ENCODE measurements at places on chromosomes 7 and 10. TPM values are rescaled to one million over a fixed set of nuclear protein-coding genes. Genes with fewer than 3 reads are reported as not detected.
A peak's percentile ranks its signal among the peaks of the same experiment; 100 is the strongest.

DNA sequence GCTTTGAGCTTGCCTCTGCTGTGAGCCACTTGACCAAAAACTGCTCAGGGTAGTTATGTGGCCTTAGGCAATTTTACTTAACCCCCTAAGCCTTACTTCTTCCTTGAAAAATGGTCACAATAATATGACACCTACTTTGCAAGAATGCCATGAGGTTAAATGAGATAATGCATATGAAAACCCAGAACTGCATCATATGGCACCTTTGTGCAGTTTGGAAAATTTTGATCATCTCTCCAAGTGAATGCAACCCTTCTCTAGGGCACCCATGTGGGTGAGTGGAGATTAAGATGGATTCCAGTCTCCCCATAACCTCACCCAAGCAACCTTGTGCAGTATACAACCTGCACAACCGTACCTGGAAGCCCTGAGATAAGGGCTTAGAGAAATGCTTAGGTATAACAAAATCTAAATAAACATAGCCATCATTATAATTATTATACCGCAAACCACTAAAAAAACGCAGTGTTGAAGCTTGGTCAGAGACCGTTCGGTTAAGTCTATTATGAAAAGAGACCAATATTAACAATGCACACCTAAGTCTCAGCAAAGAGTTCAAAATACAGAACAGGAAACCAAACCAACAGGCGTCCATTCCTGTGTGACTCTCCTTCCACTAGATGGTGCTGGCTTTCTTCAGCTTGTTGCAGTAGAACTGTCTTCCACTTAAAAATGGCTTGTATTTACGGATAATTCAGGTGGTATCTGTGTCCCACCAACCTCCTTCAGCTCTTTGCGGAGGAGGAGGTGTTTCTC, 21.0 kb upstream of the ASB15 start:
- peak; percentile 30 for DNase-seq

- DNase-seq: no peak
These were observed 32.8 kb downstream of the PTEN start for GRCh38 chr10:87896216-87896615.

- no peak for DNase-seq
These were observed 174.6 kb downstream of the CCDC71L start for GRCh38 chr7:106486331-106486730.

GRCh38 chr7:117395743-117396142, 31.6 kb downstream of the ASZ1 start:
- DNase-seq: peak; percentile 8

DNA sequence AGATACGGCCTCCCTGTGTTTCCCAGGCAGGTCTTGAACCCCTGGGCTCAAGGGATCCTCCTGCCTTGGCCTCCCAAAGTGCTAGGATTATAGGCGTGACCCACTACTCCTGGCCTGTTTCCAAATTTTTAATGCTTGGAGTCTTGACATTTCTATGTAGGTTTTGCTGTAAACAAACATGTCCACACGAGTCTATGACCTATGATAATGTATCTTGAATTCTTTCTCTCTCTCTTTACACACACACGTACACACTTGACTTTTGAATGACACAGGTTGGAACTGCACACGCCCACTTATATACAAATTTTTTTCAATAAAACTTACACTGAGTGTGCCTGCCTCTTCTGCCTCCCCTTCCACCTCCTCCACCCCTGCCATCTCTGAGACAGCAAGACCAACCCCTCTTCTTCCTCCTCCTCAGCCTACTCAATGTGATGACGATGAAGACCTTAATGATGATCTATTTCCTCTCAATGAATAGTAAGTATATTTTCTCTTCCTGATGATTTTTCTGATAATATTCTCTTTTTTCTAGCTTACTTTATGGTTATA, 44.1 kb upstream of the LAMB1 start:
- no peak for DNase-seq

DNA sequence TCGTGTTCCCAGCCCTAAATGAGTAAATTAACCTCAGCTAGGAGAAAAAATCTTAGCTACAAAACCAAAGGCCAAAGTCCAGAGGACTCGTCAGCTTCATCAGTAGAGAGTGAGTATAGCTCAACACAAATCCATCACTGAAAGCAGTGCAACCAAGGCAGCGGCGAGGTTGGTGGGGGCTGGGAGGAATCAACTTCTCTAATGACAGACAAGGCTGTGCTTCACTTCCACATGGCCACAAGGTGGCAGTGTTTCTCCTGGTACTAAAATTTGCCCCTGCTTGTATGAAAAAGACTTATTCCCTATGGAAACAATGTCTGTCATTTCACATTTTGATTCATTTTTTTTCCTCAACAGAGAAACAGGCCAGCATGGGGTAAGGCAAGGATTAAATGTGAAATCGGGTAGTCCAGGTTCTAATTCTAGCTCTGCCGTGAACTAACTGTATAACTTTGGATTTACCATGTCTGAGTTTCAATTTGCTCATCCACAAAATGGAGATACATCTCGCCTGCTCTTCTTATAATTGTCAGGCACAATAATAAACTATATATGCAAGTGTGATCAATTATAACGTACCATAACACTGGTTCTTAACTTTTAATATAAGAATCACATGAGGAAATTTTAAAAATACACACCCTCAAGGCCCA, 39.3 kb downstream of the FAS start:
- DNase-seq: peak; percentile 84

DNA sequence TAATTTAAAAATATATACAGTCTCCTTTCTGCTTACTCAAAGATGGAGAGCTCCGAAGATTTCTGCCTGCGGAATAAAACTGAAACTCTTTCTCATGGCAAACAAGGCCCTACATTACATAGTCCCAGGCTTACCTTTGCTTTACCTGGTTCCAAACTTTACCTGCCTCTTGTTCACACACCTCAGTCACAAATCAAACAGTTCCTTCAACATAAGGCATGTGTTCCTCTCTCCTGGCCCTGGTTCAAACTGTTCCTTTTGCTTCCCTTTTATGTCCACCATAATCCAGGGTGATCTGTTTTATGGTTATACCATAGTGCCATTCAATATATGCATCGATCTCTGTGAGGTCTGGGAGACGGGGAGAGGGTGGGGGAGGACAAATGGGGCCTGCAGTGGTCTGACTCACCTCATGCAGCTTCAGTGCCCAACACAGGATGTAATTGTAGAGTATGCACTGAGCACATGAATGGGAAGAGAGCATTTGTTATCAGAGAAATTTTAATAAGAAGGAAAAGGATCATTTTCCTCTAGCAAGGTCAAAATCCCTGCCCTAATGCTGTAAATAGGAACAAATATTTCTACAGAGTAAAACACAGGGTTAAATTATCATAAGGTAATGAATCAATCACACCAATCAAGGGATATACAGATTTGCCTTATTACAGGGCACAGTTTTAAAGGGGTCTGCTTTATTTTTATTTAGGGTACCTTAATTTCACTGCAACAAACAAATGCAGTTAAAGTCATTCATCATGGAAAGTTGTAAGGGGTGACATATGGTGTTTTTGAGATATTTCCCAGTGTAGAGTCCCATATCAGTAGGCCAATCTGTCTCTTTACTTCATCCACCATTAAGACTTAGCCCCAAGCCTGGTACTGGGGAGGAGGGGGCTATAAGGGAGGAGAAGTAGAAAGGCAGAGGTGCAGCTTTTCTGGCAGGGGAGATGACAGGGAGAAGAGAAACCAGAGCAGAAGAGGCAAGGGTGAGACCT, 88.8 kb upstream of the PDE1C start:
- DNase-seq: no peak

DNA sequence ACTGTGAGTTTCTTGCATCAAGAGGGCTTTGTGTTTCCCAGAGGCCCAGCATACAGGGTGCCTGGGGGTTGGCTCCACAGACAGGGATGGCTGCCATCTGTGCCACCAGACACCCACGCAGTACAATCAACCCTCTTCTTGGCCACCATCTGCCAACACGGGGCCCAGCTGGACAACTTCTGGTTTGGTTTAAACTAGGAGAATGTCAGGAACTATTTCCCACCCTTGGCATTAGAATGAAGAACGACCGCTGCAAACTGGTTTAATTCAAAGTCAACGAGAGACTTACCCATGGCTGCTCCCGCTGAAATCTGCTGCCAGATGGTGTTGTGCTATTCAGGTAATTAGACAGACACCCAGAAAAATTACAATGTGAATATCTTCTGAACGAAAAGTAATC, 27.8 kb downstream of the NMT2 start:
- DNase-seq: no peak

DNA sequence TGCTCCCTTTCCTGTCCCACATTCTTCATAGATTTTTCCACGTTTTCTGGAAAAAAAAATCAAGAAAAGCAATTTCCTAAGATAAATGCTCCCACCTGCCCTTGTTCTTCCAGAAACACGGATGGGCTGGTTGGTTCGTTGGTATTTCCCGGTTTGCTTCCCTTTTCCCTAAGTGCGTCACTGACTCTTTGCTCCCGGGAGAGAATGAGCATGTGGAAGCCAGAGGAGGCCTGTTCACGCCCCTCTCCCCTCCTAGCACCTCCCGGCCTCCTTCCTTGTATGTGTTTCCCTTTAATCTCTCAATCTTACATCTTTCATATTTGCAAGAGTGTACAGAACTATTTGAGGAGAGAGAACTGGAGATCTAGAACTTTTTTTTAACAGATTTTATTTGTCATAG, 442.0 kb downstream of the GFRA1 start:
- no peak for DNase-seq

DNA sequence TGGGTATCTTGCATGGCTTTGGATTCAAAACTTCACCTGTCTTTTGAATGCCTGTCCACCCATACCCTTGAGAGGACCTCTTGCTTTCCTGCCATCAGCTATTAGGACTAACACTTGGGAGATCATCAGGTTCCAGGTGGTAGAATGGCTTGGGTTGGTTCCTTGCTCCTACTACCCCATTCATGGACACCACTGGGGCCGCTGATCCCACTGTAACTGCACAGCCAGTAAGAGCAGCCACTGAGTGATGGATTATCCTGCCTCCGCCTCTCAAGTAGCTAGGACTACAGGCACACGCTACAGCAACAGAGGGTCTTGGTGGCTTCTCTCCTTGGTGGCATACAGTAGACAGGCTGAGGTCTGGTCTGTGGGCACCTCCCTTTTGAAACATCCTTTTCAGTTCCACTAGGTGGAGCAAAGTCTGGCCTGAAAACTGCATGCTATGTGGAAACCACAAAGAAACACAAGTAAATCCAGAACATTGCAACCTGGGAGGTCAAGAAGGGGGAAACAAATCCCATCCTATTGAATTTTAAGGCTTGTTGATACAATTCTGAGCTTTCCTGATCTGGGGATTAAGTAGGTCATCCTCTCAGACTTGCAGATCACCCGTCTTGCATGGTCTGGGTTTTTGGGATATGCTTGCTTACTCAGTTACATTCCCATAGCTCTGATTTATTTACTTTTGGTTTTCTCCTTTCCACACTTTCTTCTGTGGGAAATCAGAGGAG, 9.4 kb downstream of the WBP1L start:
- DNase-seq: peak; percentile 81

DNA sequence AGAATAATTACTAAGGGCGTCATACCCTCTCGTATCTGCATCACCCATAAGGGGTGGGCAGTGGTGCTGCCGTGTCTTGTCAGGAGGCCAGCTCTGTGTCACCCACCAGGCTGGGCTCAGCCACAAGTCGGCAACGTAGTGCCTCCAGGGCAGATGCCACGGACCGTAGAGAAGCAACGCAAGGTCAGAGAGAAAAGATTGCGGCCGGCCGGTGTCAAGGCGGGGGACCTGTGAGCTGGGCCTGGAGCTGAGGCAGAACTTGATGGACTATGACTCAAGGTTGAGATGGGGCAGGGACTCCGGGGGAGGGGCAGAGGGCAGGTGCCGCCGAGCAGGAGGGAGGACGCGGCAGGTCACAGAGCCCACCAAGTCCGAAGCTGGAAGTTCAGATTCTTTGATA, 29.5 kb downstream of the FOXK1 start:
- no peak for DNase-seq

- no peak for DNase-seq
These were observed 557 bp upstream of the TAX1BP1 start for GRCh38 chr7:27739301-27739908.

GRCh38 chr7:184294-185264, 7.8 kb upstream of the FAM20C start:
- peak; percentile 69 for DNase-seq

GRCh38 chr10:63236113-63236935, 103.2 kb downstream of the NRBF2 start:
- peak; percentile 90 for DNase-seq

- DNase-seq: no peak
These were observed 116.7 kb downstream of the TNS3 start for GRCh38 chr7:47465191-47465590.

DNA sequence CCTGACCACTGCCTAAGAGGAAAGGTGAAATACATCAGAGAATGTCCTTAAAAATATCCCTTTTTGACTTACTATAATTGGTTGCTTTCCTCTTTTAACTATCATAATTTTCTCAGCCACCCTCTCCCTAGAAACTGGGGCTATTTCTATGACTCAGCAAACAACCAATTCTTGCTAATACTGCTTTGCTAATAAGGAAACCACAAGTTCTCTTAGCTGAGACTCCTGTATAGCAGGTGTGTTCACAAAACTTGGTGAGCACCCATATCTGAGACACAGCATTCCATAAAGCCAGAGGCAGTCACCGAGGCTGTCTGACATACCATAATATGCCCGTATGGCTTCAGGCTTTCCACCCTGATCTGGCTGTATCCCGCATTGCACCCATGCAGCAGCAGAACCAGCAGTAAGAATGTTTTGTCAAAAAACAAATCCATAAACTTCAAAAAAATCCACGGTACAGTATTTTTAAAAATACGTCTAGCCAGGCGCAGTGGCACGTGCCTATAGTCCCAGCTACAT, 191.7 kb upstream of the C7orf33 start:
- DNase-seq: no peak

- DNase-seq: no peak
These were observed 70.9 kb upstream of the AMPH start for GRCh38 chr7:38702002-38702535.

DNA sequence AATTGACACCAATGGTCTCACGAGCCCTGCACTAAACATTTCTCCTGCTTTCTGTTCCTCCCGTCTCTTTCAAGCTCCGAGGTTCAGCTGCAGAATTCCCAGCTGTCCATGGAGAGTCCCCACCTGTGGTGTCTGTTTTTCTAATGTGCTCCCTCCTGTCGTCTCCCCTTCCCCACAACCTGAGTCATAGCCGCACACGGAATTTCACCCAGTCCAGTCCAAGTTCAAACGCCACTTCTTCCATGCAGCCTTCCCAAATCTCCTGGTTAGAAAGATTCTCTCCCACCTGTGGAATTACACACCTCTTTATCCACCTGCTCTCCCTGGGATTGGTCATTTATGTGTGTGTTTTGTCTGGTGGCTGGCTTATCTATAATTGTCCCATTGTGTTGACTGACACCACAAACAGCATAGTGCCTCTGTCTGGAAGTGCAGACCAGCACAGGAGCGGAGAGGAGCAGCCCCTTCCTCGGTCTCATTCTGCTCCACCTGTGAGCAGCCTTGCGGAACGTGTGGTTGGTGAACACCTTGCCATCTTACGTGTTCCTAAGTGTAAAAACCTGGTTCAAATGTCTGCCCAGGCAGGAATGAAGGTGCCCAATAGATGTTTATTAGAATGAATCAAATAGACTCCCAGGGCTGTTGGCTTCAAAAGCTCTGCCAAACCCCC, 3.3 kb upstream of the DIP2C start:
- no peak for DNase-seq

PRLHR gene
- total RNA-seq: not detected

A1CF gene
- total RNA-seq: not detected

SHH gene
- under 0.01 TPM for total RNA-seq

FAM241B gene
- total RNA-seq: 0.18 TPM

LRRC18 gene
- total RNA-seq: 0.18 TPM

UCMA gene
- 2.6 TPM for total RNA-seq

CAMK2B gene
- total RNA-seq: 5.9 TPM

CLDN15 gene
- total RNA-seq: 4.3 TPM

GDF2 gene
- not detected for total RNA-seq

NOLC1 gene
- total RNA-seq: 34.5 TPM

ODAD2 gene
- 1.5 TPM for total RNA-seq

KCP gene
- total RNA-seq: 0.58 TPM

HSPB1 gene
- total RNA-seq: 188 TPM

LRMDA gene
- 7.9 TPM for total RNA-seq

All from muscle of leg (tissue), 16 donors.